ENCODE measurements at places on chromosomes 3 and 15. TPM values are rescaled to one million over a fixed set of nuclear protein-coding genes. Genes with fewer than 3 reads are reported as not detected.

DNA sequence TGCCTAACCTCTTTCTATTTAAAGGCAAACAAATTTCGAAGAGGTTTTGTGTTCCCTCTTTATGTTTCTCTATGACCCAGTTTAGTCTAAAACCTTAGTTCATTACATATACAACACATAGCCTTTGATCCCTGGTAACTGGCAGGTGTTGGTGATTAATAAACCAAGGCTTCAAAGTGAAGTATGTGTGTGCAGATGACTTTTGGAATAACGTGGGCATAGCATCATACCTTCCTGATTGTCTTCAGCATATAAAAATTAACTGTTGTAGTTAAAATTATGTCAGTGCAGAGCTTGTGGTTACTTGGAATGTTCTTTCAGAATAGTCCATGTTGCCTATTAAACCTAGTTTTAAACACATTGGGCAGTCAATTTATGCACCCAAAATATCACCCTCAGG, 608.3 kb downstream of the ROBO2 start:
- no peak for DNase-seq

DNA sequence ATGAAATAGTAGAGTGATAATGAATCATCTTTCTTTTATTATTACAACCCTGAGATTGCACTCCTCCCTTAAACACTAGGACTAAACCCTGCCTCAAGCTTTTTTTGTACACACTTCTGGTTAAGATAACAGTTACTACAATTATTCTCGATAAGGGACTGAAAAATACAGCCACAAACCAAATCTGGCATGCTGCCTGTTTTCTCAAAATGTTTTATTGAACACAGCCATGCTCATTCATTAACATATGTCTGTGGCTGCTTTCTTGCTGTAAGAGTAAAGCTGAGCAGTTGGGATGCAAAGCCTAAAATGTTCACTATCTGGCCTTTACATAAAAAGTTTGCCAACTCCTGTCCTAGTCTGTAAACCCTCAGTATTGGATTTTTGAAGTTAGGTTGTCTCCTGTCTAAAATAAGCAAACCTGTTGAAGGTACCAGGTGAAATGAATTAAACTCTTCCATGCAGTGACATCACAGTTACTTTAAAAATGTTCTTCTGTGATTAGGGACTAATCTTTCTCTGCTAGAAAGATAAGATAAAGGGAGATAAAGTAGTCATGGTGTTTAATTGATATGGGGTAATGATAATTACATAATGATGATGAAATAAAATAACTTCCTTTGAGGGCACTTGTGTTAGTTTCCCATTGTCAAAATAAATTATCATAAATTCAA, 218.2 kb downstream of the STXBP5L start:
- no peak for DNase-seq

DNA sequence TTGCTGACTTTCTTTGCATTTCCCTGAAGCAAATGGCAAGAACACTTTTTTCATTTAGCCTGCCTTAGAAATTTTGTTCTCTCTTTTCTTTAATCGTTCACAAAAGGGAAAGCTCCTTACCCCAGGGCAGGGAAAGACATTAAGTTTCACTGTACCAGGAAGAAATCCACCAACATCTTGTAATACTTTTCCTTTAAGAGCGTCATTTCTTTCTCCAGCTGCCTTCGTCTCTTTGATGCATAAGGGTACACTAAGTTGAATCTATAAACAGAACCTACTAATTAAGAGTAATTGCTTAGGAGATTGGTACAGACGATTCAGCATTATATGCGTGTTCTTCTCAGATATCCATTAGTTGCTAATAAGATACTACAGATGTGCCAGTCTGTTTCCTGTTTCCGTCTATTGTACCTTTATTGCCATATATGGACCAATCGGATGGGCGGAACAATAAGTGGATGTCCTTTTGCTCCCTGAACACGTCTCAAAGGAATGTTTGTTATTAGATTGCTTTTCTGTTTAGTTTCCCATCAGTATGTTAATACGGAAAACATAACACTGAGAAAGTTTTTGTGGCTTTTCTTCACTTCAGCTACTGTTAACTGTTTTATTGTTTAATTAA, 276.7 kb upstream of the RARB start:
- DNase-seq: no peak

DNA sequence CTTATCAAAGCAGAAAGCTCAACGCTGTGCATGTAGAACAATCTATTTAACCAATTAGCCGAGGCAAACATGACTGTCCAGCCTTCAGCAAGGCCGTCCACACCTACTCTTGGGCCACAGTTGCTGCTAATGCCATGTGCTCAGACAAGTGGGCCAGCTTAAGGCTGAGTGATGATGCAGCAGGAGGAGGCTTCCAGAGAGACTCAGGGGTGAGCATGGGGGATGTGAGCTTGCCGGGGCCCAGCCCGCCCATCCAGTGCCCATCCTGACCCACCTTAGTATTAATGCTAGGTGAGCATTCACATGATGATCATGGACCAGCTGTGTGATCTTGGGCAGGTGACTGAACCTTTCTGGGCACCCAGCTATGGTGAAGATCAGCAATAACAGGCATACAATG, 150.1 kb downstream of the TPRA1 start:
- DNase-seq: no peak

DNA sequence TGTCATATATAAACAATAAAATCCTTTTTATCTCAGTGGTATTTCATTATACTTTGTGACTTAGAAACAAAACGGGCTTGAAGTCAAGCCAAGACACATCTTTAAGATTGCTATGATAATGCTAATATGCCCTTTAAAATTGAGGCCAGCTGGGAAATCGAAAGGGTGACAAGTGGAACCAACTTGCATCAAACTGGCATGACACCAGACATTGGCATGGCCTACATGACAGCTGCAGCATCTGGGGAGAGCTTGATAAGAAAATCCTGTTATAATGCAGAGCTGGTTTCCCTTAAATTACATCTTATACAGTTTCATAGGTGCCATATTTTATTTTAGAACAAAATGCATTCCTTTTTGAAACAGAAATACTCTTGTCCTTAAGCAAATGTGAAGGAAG, 325.2 kb downstream of the ZBBX start:
- no peak for DNase-seq

GRCh38 chr15:57384816-57385215, 8.5 kb downstream of the CGNL1 start:
- no peak for DNase-seq

GRCh38 chr3:110773413-110773954, 298.1 kb upstream of the NECTIN3 start:
- DNase-seq: no peak

DNA sequence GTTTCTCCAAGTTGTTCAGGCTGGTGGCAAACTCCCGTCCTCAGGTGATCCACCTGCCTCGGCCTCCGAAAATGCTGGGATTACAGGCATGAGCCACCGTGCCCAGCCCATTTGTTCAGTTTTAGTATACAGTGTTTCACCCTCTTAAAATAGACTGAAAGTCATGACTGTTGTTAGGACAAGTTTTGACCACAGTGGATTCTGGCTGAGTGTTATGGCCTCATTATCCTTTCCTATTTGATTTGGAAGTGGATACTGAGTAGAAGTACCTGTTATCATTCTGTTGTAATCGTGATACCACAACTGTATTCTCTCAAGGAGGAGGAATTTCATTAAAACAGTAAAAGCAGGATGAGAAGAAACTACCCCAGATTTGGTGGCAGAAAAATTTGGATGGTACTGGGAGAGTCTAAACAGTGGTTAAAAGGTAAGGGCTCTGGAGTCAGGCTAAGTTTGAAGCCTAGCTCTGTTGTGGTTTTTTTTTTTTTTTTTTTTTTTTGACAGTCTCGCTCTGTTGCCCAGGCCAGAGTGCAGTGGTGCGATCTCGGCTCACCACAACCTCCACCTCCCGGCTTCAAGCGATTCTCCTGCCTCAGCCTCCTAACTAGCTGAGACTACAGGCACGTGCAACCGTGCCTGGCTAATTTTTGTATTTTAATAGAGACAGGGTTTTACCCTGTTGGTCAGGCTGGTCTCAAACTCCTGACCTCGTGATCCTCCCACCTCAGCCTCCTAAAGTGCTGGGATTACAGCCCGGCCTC, 2.6 kb downstream of the MAP2K1 start:
- DNase-seq: no peak

GRCh38 chr3:47579875-47580274, 1.2 kb upstream of the CSPG5 start:
- DNase-seq: no peak

DNA sequence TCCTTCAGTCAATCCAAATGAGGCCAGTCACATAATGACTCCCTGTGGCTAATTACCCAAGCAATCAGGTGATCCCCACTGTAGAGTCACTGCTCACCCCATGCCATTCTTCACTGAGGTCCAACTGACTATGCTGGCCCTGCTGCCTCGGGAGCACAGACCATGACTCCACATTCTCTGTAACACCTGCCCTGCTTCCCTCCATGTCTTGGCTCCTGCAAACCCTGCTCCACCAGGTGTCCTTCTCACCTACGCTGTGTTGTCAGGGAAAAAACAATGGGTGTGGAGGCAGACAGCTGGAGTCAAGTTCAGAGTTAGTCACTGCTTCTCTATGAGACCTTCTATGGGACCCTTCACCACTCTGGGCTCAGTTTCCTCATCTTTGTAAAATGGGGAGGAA, 6.1 kb upstream of the SFMBT1 start:
- DNase-seq: no peak

GRCh38 chr3:82157952-82158351, 396.5 kb upstream of the GBE1 start:
- no peak for DNase-seq

DNA sequence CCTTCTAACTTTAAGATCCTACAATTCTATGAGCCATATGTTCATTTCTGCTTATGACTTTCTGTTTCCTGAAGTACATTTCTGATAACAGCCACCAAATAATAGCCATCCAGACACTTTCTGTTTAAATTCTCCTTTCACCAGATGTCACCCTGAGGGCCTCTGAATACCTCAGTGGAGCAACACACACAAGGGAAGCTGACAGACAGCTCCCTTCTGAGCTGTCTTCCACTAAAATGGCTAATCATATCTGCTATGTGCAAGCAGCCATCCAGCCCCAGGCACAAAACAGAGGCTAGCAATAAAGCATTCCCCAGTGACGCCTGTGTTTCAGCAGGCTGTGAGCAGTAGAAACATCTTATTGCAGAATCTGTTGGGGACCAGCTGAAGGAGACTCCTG, 666.6 kb upstream of the UBE2E2 start:
- no peak for DNase-seq

GRCh38 chr3:39241561-39241960, 38.3 kb downstream of the CX3CR1 start:
- DNase-seq: no peak

DNA sequence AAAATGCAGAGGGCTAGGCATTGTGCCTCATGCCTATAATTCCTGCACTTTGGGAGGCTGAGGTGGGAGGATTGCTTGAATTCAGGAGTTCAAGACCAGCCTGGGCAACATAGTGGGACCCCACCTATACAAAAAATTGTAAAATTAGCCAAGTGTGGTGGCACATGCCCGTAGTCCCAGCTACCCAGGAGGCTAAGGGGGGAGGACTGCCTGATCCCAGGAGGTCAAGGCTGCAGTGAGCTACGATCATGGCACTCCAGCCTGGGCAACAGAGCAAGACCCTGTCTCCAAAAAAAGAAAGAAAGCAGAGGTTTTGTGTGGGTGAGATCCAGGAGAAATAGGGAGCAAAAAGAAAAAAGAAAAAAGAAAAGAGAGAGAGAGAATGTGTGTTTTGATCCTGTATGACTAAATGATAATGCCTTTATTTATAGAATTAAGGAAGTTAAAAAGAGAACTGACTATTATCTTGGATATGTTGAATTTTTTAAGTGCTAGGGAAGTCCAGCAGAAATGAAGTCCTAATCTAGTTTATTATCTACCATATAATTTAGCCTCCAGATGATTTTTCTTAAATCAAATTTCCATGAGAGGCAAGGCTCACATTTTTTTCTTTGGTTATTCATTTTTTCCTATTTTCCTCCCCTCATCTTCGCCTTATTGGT, 4.8 kb downstream of the TTBK2 start:
- DNase-seq: no peak

GRCh38 chr3:135792858-135793475, 172.6 kb upstream of the PPP2R3A start:
- DNase-seq: no peak

GRCh38 chr15:73287019-73287418, 81.7 kb downstream of the HCN4 start:
- no peak for DNase-seq

GRCh38 chr3:46867550-46867898, 4.3 kb upstream of the MYL3 start:
- DNase-seq: peak; percentile 44

DNA sequence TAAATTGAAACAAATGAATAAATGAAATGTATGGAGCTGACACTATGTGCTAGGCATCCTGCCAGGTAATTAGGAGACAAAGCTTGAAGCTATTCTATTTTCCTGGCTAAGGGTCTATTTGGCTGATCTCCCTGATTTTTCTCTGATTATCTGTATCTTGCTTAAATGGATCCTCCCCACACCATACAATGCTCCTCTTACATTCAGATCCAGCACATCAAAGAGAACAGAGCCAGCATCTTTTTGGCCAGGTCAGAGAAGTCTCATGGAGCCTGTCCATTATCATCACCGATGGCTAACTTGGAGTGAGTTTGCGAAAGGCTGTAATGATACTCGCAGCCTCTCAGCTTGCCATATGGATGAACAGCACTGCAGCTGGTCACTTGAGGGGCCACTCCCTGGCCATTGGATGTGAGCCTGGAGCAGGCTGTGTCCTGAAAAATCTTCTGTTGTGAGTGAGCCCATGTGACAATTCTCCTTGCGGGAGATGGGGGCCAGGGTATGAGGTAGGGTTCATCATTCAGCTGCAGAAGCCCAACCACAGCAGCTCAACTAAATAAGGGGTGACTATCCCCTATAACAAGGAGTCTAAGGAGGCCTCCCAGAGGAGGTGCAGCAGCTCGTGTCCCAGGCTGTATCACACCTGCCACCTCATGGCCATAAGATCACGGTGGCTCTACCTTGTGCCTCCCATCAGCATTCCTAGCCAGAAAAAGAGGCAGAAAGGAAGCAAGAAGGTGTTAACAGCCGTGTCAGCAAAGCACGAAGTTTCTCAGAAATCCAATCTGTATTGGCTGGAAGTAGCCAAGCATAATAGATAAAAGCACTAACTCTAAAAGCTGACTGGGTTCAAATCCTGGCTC, 69.3 kb upstream of the ST8SIA2 start:
- no peak for DNase-seq

The DOCK3 gene
- 0.34 TPM for total RNA-seq

The OR5K2 gene
- total RNA-seq: not detected
